ENCODE measurements at places on chromosomes 7 and 10.

GRCh38 chr7:69450456-69450855 lies 147.8 kb upstream of the AUTS2 start:
- DNase-seq: no peak
- no peak overlapping the region for H3K27ac ChIP-seq
- no peaks in the 10 kb centered on the region for H3K36me3 ChIP-seq
- no peaks in the 10 kb centered on the region for H3K4me1 ChIP-seq
- H3K4me3 ChIP-seq: no peak overlapping the region

- no peaks in the 10 kb centered on the region for H3K27me3 ChIP-seq
- no peak overlapping the region for H3K4me3 ChIP-seq
- no peaks in the 10 kb centered on the region for H3K4me1 ChIP-seq
Measured at GRCh38 chr10:69092959-69093850, 5.3 kb downstream of the SRGN start.

GRCh38 chr7:17022920-17023319 lies 141.1 kb upstream of the AGR3 start:
- H3K36me3 ChIP-seq: no peaks in the 10 kb centered on the region
- no peaks in the 10 kb centered on the region for H3K27me3 ChIP-seq
- no peak overlapping the region for H3K27ac ChIP-seq
- no peak overlapping the region for H3K4me3 ChIP-seq
- no peaks in the 10 kb centered on the region for H3K4me1 ChIP-seq

DNA sequence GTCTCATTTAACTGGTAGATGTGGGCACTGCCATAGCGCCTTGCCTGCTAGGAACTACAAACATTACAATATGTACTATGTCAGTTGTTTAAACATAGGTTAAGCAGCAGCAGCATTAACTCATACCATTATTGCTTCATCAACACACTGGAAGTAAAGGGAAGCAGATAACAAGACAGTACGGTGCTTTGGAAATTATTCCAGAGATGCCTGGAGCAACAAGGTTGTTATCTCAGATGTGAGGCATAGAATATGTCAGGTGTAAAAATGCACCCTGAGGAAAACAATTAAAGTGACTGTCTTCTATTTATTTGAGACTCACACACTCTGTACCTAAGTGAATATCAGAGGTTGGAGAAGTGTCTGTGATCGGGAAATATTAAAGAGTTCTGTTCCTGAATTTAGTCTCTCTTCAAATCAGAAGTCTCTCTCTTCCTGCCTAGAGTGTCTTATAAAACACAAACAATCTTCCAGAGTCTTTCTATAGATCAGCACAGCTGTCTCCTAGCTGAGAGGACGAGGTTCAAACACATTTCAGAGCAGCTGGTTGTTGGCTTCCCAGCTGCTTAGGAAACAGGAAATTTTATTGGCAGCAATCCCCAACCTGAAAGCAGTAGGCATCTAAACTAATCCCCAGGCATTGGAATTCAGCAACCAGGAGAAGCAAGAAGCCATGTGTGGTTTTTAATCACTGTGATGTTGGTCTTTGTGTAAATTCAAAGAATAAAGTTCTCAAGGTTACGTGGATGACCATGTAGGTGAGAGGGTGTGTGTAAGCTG lies 994.4 kb upstream of the LRRTM3 start:
- no peak overlapping the region for H3K4me3 ChIP-seq
- no peaks in the 10 kb centered on the region for H3K4me1 ChIP-seq
- H3K27ac ChIP-seq: no peak overlapping the region
- no peak for DNase-seq
- H3K27me3 ChIP-seq: no peaks in the 10 kb centered on the region
- H3K36me3 ChIP-seq: no peaks in the 10 kb centered on the region

- no peaks in the 10 kb centered on the region for H3K4me1 ChIP-seq
- no peak for DNase-seq
- H3K27ac ChIP-seq: no peak overlapping the region
Measured at GRCh38 chr7:107372298-107372697, 97.6 kb upstream of the GPR22 start.

Data from cardiac muscle cell (in vitro differentiated cells and primary cell).